NCI-H2081 (cell line): ENCODE measurements at places on chromosomes 1 and 21.

GRCh38 chr1:25587290-25587689, 29.3 kb upstream of the MAN1C1 start:
- no peak for DNase-seq

DNA sequence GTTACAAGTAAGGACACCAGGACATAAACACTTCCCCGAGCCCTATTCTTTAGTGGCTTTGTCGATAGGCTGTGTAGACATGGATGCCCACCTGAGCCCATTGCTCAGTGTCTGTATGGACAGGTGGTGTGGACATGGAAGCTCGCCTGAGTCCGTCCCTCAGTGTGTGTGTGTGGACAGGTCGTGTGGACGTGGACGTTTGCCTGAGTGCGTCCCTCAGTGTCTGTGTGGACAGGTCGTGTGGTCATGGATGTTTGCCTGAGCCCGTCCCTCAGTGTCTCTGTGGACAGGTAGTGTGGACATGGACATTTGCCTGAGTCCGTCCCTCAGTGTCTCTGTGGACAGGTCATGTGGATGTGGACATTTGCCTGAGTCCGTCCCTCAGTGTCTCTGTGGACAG, 38.7 kb upstream of the COL6A2 start:
- no peak for DNase-seq

DNA sequence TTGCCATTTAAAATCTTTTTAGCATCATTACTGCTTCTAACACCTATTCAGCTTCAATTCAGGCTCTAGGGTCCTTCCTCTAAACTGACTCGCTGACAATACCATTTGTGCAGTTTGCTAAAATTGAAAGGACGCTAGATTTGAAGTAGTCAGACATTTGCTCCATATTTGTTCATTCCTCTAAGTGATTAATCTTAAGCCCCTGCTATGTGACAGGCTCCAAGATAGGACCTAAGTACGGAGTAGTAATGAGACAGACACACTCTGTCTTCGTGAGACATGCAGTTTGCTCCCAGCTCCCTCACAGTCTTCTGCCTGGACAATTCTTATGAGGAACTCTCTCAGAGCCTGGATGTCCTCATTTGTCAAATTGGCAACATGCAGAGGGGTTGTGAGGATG, 26.1 kb upstream of the CD53 start:
- no peak for DNase-seq

GRCh38 chr1:184533049-184533448, 146.2 kb downstream of the C1orf21 start:
- no peak for DNase-seq

DNA sequence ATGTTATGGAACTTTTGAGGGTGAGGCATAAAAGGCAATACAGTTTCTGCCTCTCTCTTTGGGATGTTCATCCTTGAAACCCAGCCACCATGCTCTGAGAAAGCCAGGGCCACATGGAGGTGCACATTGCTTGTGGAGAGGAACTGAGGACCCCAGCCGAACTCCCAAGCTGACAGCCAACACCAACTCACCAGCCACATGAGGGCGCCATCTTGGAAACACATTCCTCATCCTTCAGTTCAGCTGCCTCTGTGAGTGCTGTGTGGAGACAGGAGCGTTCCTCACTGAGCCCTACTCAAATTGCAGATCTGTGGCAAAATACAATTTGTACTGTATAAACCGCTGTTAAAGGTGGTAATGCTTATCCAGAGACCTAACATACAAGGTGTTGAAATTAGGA, 137.5 kb downstream of the GABPA start:
- DNase-seq = no peak

DNA sequence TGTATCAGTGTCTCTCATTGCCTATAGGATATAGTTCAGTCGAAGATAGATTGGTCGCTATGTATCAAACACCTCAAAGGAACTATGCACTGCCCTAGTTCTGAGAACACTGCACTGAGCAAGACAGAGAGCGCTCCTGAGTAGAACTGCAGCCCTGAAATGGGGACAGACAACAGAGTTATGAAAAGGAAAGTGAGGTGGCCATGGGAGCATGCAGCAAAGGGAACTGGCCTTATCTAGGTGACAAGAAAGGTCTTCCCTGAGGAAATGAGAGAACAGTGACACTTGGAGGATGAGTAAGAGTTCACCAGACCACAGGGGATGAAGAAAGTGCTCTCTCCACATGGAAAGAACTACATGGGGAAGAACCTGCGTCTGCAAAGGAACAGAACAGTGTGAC, 7.5 kb upstream of the G0S2 start:
- no peak for DNase-seq

- DNase-seq = no peak
These were observed 250.2 kb upstream of the FGGY start for GRCh38 chr1:59046730-59047157.

GRCh38 chr1:95226781-95227660, 7.0 kb upstream of the RWDD3 start:
- no peak for DNase-seq

DNA sequence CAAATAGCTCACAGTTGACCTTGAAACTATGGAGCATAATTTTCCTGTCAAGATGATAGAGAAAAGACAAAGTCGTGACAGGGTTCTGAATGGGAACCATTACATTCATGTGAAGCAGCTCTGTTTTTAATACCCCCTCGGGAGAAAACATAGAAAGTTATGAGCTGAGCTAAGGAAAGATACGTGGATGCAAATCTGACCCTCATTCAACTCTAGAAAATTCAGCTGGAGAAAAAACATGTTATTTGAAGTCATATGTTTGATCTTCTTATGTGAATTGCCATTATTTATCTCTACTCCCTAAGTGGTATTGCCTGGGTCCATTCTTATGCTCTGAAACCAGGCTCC, 48.0 kb upstream of the LRRC52 start:
- DNase-seq = no peak
